ENCODE measurements at places on chromosomes 6 and 20.

GRCh38 chr6:64224819-64225218 is 589.2 kb downstream of the PHF3 start:
- no peak for DNase-seq

DNA sequence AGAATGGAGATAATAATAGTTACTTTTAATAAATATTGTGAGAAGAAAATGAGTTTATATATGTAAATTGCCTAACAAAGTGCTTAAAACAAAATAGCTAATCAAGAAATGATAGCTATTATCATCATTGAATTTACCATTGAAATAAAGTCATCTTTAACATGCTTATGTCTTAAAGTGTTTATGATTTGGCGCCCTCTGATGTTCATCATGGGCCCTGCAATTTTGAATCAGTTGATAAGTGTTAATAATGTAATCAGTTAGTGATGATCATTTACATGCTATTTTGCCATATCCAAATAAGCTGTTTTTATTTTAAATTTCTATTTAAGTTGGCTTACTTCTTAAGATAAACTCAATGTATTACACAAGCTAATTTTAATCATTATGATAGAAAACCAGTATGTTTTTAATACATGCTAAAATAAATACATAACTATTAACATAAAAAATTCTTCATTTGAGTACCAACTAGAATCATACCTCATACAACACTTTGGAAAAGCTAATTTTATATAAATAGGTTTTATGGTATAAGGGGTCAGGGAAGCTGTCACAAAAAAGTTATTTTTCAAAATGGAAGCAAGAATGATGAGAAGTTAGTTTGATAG is 39.2 kb upstream of the TPD52L1 start:
- DNase-seq, result no peak

DNA sequence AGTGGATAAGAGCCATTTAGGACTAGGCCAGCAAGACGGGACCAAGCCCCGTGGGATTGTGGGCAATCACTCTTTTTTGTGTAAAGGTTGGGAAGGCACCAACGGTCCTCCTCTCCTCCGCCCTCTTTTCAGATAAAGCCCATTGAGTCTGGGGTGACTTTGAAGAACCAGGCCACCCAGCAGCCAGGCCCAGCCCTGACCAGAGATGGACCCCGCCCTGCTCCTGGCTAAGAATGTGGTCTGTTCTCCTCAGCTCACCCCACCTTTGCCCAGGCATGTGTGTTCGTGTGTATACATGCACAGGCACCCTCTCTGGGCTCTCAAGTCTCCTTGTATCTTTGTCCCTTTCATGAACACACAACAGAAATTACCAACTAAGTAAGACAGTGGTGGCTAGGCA is 9.1 kb downstream of the SDC4 start:
- DNase-seq, result no peak

- no peak for DNase-seq
Measured at GRCh38 chr20:19817017-19817416, 59.0 kb downstream of the RIN2 start.

GRCh38 chr20:37841389-37841788 is 61.5 kb upstream of the VSTM2L start:
- no peak for DNase-seq

- no peak for DNase-seq
Measured at GRCh38 chr6:111114482-111114881, 27.2 kb downstream of the SLC16A10 start.

DNA sequence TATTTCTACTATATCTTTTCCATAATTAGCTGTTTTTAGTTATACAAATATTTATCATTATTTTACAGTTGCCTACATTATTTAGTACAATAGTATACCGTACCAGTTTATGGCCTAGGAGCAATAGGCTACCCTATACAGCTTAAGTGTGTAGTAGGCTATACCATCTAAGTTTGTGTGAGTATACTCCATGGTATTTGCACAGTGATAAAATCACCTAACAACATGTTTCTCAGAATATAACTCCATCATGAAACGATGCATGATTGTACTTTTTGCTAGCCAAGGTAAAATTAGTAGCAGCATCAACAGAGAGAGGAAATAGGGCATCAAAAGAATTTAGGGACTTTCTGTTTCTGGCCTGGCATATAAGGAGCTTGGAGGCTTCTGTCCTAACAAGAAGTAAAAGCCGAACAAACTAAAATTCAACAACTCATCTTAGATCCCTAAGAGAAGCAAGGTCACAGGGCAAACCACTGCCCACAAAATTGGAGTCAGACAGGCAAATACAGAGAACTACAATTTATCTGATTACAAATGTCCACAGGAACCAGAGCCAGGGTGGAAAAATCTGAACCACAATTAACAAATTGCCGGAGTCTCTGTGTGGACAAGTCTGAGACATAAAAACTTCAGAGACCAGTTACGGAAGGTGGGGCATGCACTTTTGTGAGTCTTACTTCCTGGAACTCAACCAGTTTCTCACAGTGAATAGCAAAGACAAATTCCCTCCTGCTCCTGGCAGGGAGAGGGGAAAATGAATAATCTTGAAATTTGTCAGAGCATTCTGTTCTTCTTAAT is 671.4 kb downstream of the RFPL4B start:
- DNase-seq, result no peak

DNA sequence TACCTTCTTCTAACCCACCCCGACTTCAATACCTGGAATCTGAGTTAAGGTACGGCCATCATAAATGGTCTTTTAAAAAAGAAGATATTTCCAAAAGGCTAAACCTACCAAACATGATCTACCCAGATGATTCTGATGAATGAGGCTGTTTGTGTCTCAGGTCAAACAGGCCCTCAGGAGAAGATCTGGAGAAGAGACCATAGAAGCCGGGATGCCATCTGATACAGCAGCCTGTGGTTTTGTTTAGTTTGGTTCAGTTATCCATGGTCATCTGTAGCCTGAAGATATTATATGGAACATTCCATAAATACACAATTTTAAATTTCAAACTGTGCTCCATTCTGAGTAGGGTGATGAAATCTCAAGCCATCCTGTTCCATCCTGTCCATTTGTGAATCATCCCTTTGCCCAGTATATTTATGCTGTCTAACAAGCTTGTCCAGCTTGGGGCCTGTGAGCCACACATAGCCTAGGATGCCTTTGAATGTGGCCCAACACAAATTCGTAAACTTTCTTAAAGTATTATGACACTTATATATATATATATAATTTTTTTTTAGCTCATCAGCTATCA is 4.0 kb upstream of the CAP2 start:
- no peak for DNase-seq

- no peak for DNase-seq
Measured at GRCh38 chr6:43240950-43241349, 2.3 kb upstream of the TTBK1 start.

- DNase-seq, result no peak
Measured at GRCh38 chr6:34240329-34241248, 3.9 kb downstream of the HMGA1 start.

DNA sequence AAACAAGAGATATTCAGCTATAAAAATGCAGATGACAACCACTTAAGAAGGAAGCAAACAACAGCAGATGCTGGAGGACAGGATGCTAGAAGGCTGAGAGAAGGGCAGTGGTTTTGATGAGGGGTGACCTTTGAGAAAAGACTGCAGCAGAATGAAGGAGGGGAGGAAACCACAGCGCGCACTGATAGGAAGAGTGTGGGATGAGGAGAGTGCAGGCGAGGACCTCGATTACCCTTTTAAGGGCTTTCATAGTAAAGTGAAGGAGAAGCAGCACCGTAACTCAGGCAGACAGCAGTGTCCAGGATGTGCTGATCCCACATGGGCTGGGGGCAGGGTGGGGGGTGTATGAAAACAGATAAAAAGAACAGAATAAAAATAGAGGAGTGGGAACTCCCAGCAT is 19.2 kb downstream of the ZBTB2 start:
- DNase-seq, result no peak

- DNase-seq, result no peak
Measured at GRCh38 chr6:3369985-3370360, 86.9 kb downstream of the SLC22A23 start.

GRCh38 chr20:35598476-35598875 is 17.2 kb upstream of the SPAG4 start:
- DNase-seq, result no peak

GRCh38 chr6:2168480-2168879 is 76.9 kb downstream of the GMDS start:
- no peak for DNase-seq

GRCh38 chr6:87799651-87800050 is 97.6 kb upstream of the AKIRIN2 start:
- no peak for DNase-seq

GRCh38 chr6:34595332-34596184 is 39.4 kb upstream of the SPDEF start:
- DNase-seq, result no peak

GRCh38 chr6:28656715-28657114 is 131.0 kb downstream of the GPX5 start:
- DNase-seq, result no peak

DNA sequence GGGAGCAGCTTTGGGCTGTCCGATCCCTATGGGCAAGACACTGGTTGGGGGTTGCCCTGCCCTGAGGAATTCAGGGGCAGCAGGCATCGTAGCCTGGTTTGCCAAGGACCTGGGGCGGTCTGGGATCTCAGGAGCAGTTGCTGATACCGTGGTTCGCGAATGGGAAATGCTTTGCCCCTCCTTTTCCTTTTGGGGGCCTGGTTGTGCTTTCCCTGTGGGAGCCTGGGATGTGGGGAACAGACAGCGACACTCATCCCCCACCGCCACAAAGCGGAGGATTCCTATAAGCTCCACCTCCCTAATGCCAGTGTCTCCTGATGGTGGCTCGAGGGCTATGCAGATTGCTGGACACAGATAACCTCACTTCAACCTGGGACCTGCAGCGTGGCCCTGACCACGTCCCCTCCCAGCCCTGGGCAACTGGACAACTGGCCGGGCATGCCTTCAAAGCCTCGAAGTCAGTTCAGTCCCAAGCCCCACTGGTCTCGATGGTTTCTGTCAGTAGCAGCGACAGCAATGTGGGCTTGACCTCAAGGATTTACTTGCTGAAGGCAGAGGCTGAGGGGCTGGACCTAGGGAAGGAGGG is 3.3 kb downstream of the CEBPB start:
- no peak for DNase-seq

GRCh38 chr20:64153410-64153809 is 10.8 kb upstream of the MYT1 start:
- DNase-seq, result no peak

DNA sequence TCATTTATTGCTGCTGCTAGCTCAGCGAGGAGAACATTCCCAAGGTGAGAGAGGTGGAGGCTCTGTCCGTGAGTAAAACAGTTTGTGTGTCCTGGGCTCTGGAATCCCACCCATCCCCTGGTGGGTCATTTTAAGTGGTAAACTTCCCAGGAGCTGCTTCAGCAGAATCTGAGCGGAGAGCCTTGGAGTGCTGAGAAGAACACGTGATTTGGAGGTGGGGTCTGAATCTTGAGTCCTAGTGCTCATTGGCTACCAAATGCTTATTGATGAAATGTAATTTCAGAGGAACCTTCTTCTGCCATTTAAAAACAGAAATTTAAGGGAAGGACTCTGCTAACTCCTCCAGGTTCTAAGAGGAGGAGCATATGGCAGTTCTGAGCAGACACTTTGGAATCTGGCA is 132.4 kb downstream of the CDH26 start:
- DNase-seq, result no peak

GRCh38 chr6:37667050-37667814 is 30.5 kb downstream of the MDGA1 start:
- no peak for DNase-seq

- DNase-seq, result no peak
Measured at GRCh38 chr20:48791014-48791413, 36.8 kb downstream of the PREX1 start.

GRCh38 chr6:145015739-145016558 is 719.4 kb downstream of the EPM2A start:
- no peak for DNase-seq

GRCh38 chr6:90537027-90537426 is 49.8 kb downstream of the MAP3K7 start:
- no peak for DNase-seq

DNA sequence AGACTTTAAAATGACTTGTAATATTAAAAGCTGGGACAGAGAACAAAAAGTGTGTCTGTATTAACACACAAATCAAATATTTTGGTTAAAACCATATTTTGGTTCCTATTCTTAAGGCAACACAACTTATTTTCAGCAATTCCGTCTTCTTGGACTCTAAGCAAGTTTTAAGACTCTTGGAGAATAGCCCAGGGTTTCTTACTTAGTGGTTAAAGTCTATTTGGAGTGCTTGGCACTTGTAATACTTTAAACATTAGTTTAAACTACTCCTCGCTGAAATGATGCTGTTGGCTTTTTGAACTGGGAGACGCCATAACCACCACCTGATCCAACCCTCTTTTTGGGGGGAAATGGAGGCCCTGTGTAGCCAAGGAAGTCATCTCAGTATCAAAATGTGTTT is 109.7 kb upstream of the GMDS start:
- no peak for DNase-seq

GRCh38 chr6:112683106-112683505 is 336.0 kb downstream of the RFPL4B start:
- no peak for DNase-seq

GRCh38 chr6:159463119-159463829 is 229.8 kb downstream of the SOD2 start:
- DNase-seq, result no peak

- DNase-seq, result no peak
Measured at GRCh38 chr6:32182555-32182981, 1.5 kb downstream of the AGER start.
